ENCODE measurements at places on chromosomes 1 and 21.

GRCh38 chr1:230611878-230612235 lies 30.4 kb upstream of the COG2 start:
- no peaks in the 10 kb centered on the region for H3K36me3 ChIP-seq
- H3K4me3 ChIP-seq = no peak overlapping the region
- no peak overlapping the region for H3K27ac ChIP-seq
- no peaks in the 10 kb centered on the region for H3K4me1 ChIP-seq

- H3K4me3 ChIP-seq = no peak overlapping the region
- no peak overlapping the region for H3K27ac ChIP-seq
- peaks cover 8% of the 10 kb centered on the region for H3K4me1 ChIP-seq
- H3K27me3 ChIP-seq = peaks cover 86% of the 10 kb centered on the region
- H3K36me3 ChIP-seq = no peaks in the 10 kb centered on the region
- no peak for ATAC-seq
Measured at GRCh38 chr1:17520041-17520440, 19.5 kb upstream of the ARHGEF10L start.

DNA sequence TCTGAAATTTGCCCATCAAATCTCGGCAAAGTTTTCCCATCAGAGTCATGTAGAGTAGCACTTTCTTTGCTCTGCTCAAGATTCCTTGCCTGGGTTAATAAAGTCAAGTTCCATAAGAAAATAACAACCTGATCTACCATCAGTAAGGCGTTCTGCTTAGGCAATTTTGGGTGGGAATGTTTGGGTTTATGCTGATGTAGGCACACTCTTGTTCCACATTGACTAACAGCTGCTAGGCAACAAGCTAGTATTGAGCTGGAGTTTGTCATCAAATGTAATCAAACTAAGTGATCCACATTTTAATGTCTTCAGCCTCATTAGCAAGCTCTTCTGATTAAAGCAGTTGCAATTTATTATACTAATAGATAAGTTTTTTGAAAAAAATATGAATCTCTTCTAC lies 12.1 kb upstream of the HMCN1 start:
- ATAC-seq = no peak
- H3K27ac ChIP-seq = no peak overlapping the region
- H3K4me1 ChIP-seq = no peaks in the 10 kb centered on the region

- H3K27ac ChIP-seq = no peak overlapping the region
- H3K4me3 ChIP-seq = no peak overlapping the region
- no peak for ATAC-seq
Measured at GRCh38 chr1:200991097-200991614, 32.4 kb downstream of the KIF21B start.

DNA sequence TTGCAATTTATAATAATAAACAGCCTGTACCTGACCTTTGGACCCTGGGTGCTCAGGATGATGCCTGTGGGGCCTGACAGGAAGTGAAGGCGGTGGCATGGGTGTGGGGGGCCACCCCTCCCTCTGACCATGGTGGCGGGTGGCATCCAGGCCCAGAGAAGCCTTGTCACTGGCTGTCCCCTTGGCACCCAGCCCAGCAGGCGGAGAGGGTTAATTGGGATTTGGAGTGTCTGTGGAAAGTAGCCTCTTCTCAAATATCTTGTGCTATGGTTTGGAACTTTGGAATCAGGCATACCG lies 20.5 kb downstream of the SOX13 start:
- H3K27me3 ChIP-seq = peaks cover 16% of the 10 kb centered on the region
- H3K4me1 ChIP-seq = no peaks in the 10 kb centered on the region
- H3K36me3 ChIP-seq = no peaks in the 10 kb centered on the region
- ATAC-seq = no peak
- no peak overlapping the region for H3K4me3 ChIP-seq
- H3K27ac ChIP-seq = no peak overlapping the region

DNA sequence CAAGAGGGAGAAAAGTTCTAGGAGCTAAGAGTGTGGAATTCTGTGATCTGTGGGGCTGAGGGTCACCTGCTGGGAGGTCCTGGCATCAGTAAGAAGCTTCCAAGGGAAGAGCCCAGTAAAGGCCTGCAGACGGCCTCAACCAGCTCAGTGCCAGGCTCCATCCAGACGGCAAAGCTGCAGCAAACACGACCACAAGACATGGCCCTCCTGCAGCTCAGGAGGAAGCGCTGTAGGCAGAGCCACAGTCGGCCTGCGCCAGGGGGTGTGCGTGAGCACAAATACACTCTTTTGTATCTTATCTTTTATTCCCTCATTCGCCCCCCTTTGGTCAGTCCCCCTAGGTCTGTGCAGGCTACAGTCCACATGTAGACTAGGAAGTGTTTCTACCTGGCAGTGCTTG lies 13.4 kb downstream of the C1orf174 start:
- H3K27ac ChIP-seq = no peak overlapping the region
- H3K27me3 ChIP-seq = no peaks in the 10 kb centered on the region
- H3K36me3 ChIP-seq = peaks cover 56% of the 10 kb centered on the region
- H3K4me1 ChIP-seq = no peaks in the 10 kb centered on the region

GRCh38 chr21:45322960-45323461 lies 35.3 kb upstream of the POFUT2 start:
- no peak for ATAC-seq
- H3K4me1 ChIP-seq = peaks cover 29% of the 10 kb centered on the region
- no peak overlapping the region for H3K27ac ChIP-seq
- H3K27me3 ChIP-seq = peaks cover 98% of the 10 kb centered on the region
- no peak overlapping the region for H3K4me3 ChIP-seq
- no peaks in the 10 kb centered on the region for H3K36me3 ChIP-seq

DNA sequence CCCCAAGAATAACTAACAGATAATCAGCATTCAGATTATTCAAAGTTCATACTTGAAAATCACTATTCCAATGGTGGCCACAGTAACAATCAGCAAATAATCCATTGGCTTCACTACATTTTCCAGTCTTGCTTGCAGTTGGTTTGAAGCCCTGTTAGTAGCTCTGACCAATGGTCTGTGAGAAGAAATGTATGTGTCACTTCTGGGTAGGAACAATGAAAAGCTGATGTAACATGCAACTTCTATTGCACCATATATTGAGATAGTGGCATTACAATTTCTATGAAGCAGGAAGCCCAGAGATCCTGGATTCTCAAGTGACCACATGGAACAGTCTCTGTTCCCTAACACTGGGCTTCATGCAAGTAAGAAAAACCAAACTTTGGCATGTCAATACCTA lies 250.9 kb upstream of the DAB1 start:
- no peaks in the 10 kb centered on the region for H3K36me3 ChIP-seq
- no peak for ATAC-seq
- H3K27ac ChIP-seq = no peak overlapping the region
- no peak overlapping the region for H3K4me3 ChIP-seq
- H3K4me1 ChIP-seq = no peaks in the 10 kb centered on the region

GRCh38 chr21:38310646-38311485 lies 54.1 kb downstream of the KCNJ15 start:
- no peaks in the 10 kb centered on the region for H3K36me3 ChIP-seq
- H3K27me3 ChIP-seq = peaks cover 21% of the 10 kb centered on the region
- H3K4me1 ChIP-seq = no peaks in the 10 kb centered on the region
- no peak overlapping the region for H3K27ac ChIP-seq
- ATAC-seq = no peak

GRCh38 chr1:161725908-161726472 lies 4.6 kb downstream of the FCRLB start:
- peaks cover 64% of the 10 kb centered on the region for H3K4me1 ChIP-seq
- no peaks in the 10 kb centered on the region for H3K27me3 ChIP-seq
- peak overlapping the region; percentile 96 for H3K4me3 ChIP-seq
- ATAC-seq = peak; percentile 49

- H3K27ac ChIP-seq = peak within 1 kb of the TSS; percentile 97
- ATAC-seq = peak; percentile 70
- H3K36me3 ChIP-seq = peaks cover 7% of the 10 kb centered on the region
- no peaks in the 10 kb centered on the region for H3K27me3 ChIP-seq
- peak within 1 kb of the TSS; percentile 81 for H3K4me3 ChIP-seq
Measured at GRCh38 chr1:24186993-24187790, at the start of gene IFNLR1. Gene IFNLR1 (minus strand): TSS chr1:24187289. CDS start chr1:24187248, 41 bp downstream.

- H3K27me3 ChIP-seq = peaks cover 37% of the 10 kb centered on the region
- ATAC-seq = peak; percentile 37
- H3K4me3 ChIP-seq = no peak overlapping the region
- no peak overlapping the region for H3K27ac ChIP-seq
- H3K36me3 ChIP-seq = no peaks in the 10 kb centered on the region
Measured at GRCh38 chr1:171654942-171655745, 2.7 kb upstream of the MYOC start.

GRCh38 chr1:179598631-179599030 lies 7.0 kb downstream of the TDRD5 start:
- ATAC-seq = peak; percentile 69
- H3K36me3 ChIP-seq = no peaks in the 10 kb centered on the region
- H3K27me3 ChIP-seq = peaks cover 27% of the 10 kb centered on the region
- H3K4me1 ChIP-seq = peaks cover 6% of the 10 kb centered on the region

- no peaks in the 10 kb centered on the region for H3K36me3 ChIP-seq
- no peaks in the 10 kb centered on the region for H3K27me3 ChIP-seq
- no peak for ATAC-seq
- no peak overlapping the region for H3K4me3 ChIP-seq
Measured at GRCh38 chr21:39946199-39946598, 79.0 kb downstream of the PCP4 start.

GRCh38 chr1:40927781-40928180 lies 51.7 kb upstream of the CTPS1 start:
- H3K36me3 ChIP-seq = no peaks in the 10 kb centered on the region
- peaks cover 27% of the 10 kb centered on the region for H3K27me3 ChIP-seq
- no peak overlapping the region for H3K4me3 ChIP-seq

- H3K27me3 ChIP-seq = peaks cover 63% of the 10 kb centered on the region
- ATAC-seq = no peak
- no peaks in the 10 kb centered on the region for H3K36me3 ChIP-seq
- no peak overlapping the region for H3K27ac ChIP-seq
Measured at GRCh38 chr1:143699115-143699514, 272.7 kb downstream of the FAM72C start.

- no peaks in the 10 kb centered on the region for H3K36me3 ChIP-seq
- peaks cover 10% of the 10 kb centered on the region for H3K4me1 ChIP-seq
- peak; percentile 76 for ATAC-seq
- H3K27me3 ChIP-seq = peaks cover 7% of the 10 kb centered on the region
Measured at GRCh38 chr1:162736633-162737067, 53.9 kb upstream of the HSD17B7 start.

- peak overlapping the region; percentile 11 for H3K27ac ChIP-seq
- H3K4me3 ChIP-seq = no peak overlapping the region
- H3K4me1 ChIP-seq = no peaks in the 10 kb centered on the region
- peaks cover 53% of the 10 kb centered on the region for H3K36me3 ChIP-seq
- ATAC-seq = no peak
Measured at GRCh38 chr1:19376428-19377372, 64.6 kb downstream of the SLC66A1 start.

DNA sequence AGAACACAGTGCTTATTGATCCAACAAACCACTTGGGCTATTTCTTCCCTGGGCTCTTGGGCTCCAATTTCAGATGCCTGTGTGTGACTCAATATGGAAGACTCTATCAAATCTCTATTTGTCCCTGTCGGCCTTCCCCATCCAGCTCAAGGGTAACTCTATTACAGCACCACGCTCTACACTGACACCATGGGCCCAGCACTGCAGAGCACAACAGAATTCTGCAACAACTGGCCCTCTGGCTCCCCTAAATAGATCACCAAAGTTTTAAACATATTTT lies 51.7 kb downstream of the CAPZB start:
- H3K27me3 ChIP-seq = no peaks in the 10 kb centered on the region
- ATAC-seq = no peak
- peaks cover 30% of the 10 kb centered on the region for H3K36me3 ChIP-seq
- H3K4me1 ChIP-seq = peaks cover 80% of the 10 kb centered on the region
- H3K27ac ChIP-seq = no peak overlapping the region
- no peak overlapping the region for H3K4me3 ChIP-seq

DNA sequence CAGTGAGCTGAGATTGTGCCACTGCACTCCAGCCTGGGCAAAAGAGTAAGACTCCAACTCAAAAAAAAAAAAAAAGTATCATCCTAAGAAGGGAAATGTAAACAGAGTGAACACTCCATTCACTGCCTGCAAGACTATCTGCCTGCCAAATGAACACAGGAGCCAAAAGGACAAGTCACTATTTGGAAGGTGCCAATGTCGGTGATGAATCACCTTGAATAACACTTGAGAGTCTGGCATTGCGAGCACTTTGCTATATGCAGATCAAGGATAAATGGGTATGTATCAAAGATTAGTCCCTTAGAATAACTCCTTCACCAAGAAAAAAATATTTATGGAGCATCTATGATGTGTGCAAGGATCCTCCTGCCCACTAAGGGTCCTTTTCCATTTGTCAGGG lies 6.6 kb downstream of the UBR4 start:
- H3K4me3 ChIP-seq = no peak overlapping the region
- peaks cover 23% of the 10 kb centered on the region for H3K36me3 ChIP-seq
- peaks cover 59% of the 10 kb centered on the region for H3K4me1 ChIP-seq
- no peak for ATAC-seq
- H3K27me3 ChIP-seq = no peaks in the 10 kb centered on the region

GRCh38 chr21:41802684-41803083 lies 35.8 kb upstream of the RIPK4 start:
- ATAC-seq = no peak
- no peak overlapping the region for H3K4me3 ChIP-seq
- H3K27me3 ChIP-seq = no peaks in the 10 kb centered on the region
- H3K27ac ChIP-seq = no peak overlapping the region
- peaks cover 69% of the 10 kb centered on the region for H3K36me3 ChIP-seq

DNA sequence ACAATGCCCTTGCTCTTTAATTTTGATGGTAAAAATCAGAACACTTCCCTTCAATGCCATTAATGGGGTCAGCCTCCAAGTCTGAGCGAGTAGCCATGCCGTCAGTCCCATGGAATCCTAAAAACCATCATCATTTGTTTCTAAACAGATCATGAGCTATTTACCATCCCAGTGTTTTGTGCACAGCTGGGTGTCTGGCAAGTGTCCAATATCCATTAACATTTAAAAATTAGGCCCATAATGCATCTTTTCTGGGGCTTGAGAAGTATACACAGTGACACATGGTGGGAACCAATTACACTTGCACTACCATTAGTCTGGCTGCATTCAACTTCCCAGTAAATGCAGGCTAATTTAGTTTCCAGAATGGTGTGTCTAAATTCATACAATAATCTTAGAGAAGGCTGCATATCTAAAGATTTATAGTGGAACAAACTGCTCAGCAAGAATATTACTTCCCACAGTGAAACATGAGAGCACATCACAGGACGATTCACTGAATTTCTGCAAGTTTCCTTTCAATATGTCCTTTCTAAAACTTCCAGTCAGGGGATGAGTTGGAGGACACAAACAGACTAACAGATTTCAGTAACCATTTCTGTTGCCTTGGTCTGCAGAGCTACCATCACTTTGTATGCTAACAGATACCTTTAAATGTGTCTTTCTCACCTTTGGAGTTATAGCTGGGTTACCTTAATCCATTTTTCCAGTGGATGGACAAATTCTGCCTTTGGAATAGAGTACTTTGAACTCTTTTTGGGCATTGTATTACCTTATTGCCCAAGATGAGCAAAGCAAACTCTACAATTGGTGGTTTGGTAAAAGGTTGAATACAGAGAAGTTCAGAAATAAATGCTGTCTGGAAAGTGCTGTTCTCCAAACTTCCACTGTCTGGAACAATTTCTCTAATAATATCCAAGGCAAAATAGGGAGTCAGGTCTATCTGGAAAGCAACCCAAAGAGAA lies 258.0 kb downstream of the PTBP2 start:
- ATAC-seq = no peak
- no peak overlapping the region for H3K4me3 ChIP-seq
- no peaks in the 10 kb centered on the region for H3K4me1 ChIP-seq
- H3K27me3 ChIP-seq = no peaks in the 10 kb centered on the region
- H3K27ac ChIP-seq = no peak overlapping the region

- H3K27me3 ChIP-seq = no peaks in the 10 kb centered on the region
- H3K4me1 ChIP-seq = peaks cover 8% of the 10 kb centered on the region
- H3K27ac ChIP-seq = no peak overlapping the region
- H3K4me3 ChIP-seq = no peak overlapping the region
- ATAC-seq = no peak
Measured at GRCh38 chr21:16195538-16195910, 465.7 kb downstream of the USP25 start.

Measured in stimulated activated memory B cell treated with anti-CD40 and anti-IgM and Interleukin-4, amounts not matched to agents 10 μg/mL and 1 μg/mL and 100 μg/mL, for 72 hours (primary cell).